Activated CD8-positive, alpha-beta memory T cell treated with anti-CD3 and anti-CD28 coated beads for 1 hour (primary cell): ENCODE measurements at places on chromosomes 4 and X.

DNA sequence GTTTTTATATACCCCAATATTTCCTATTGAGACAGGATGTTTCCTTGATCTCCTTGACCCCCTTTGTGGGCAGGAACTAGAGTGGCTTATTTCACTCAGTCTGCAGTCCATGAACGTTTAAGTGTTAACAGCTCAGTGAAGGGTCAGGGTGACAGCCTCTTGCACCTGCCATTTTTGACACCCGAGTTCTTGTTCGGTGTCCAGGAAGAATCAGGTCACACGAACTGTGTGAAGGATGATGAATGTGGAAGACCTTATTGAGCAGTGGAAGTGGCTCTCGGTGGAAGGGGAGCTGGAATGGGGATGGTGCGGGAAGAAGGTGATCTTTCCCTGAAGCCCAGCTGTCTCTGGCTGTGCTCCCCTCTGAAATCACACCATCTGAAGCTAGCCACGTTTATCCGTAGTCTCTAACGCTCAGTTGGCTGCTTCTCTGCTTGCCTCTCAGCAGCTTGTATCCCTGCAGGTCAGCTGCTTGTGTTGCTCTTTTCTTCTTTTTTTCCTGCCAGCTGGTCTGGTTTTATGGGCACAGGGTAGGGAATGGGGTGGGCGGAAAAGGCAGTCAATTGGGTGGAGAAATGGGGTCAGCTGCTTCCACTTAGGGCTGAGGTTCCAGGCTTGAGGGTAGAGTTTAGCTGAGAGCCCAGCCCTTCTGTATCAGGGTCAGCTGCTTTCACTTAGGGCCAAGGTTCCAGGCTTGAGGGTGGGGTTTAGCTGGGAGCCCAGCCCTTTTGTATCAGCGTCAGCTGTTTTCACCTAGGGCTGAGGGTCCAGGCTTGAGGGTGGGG lies 29.0 kb upstream of the CCNG2 start:
- DNase-seq: no peak

DNA sequence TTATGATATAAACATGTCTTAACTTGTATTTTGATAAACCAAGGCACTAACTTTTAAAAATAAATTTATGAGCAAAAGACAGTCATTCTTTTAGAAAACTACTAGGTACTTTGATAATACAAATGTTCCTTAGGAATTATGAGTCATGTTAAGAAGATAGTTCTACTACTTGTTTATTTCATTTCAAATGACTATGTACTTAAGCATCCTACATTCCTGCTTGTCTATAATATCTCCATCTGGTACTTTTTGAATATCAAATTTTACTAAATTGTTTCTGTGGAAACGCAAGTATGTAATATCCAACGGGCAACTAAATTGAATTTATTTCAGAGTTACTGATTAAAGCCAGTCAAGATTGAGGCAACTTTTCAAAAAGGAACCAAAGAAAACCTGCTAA lies 61.8 kb downstream of the CAMK2D start:
- DNase-seq: no peak

DNA sequence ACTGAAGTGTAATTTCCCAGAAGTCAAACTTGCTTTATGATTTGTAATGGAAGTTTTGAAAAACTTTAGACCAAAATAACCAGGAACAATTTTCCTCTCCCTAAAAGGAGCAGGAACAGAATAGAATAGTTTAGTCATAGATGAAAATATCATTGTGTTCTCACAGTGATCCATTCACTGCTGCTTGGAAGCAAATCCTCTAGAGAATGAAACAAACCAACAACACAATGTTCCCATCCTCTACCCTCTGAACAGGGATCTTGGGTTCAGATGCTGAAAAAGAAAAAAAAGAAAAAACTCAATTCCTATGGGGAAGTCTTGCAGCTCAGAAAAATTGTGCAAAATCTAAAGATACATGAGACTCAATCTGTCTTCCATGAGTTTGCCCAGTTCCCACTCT lies 12.2 kb downstream of the DSPP start:
- no peak for DNase-seq

DNA sequence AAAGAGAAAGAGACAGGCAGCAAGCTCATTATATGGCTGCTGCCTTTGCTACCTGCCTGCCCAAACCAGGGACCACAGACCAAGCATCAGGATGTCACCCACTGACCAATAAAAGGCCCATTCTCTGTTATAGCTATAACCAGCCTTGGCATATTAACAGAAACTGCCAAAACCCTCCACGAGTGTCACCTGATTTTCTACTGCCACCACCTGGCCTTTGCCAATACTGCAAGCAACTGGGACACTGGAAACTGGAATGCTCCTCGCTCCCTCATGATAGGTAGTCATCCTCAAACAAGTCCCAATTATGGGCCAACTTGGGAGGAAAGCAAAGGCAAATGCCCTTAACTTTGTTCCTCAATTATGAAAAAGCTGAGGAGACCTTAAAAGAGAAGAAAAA lies 76.0 kb downstream of the SPIN4 start:
- DNase-seq: no peak

- DNase-seq: no peak
These were observed 46.5 kb downstream of the TMA16 start for GRCh38 chr4:163540977-163541376.

DNA sequence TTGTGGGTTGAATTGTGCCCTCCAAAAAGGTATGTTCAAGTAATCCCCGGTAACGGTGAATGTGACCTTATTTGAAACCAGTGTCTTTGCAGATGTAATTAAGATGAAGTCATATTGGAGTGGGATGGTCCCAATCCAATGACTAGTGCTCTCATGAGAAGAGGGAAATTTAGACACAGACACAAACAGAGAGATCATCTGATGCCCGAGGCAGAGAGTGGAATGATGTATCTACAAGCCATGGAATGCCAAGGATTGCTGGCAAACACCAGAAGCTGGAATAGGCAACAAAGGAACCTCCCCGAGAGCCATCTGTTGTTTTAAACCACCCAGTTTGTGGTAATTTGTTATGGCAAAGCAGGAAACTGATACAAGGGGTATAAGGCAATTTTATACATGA lies 35.1 kb downstream of the RPS6KA3 start:
- DNase-seq: no peak

DNA sequence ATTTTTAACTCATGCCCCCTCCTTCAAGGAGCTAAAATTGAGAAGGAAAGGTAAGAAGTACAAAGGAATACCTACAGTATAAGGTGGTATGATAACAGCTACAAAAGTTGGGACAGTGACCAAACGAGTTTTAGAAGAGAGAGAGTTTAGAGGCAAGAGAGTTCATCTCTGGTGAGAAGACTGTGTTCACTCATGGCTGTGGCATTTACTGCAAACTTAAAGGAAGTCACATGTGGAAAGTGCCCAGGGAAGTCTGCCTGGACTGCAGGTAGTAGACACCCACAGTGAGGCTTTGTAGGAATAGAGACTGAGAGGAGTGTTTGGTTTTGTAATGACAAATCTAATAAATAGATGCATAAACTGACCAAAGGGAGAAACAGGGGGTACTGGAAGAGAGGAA lies 493.5 kb downstream of the IL15 start:
- no peak for DNase-seq

DNA sequence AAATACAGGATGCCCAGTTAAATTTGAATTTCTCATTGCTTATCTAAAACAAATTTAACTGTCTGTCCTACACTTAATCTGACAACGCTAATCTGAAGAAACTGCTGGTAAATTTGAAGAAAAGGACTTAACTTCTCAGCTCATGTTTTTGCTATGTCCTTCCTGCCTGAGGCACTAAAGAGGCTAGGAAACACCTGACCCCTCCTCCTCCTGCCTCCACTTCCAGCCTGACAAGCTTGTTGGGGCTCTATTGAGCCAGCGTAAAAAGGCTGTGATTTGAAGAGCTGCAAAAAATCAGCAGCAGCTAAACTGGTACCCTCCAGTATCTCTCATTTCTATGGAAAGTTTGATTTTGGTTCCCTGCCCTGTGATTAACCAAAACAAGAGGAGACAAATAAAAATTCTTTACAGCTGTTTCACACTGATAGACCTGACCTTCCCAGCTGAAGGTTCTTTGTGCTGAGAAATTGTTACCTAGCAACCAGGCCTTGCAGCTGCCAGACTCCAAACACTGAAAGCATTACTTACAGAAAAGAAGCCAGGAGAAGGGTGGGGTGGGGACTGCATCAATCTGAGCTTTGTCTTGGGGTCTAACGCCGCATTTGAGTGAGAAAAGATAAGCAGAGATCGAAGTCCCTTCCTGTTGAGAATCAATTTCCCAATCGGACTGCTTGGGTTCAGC lies 35.0 kb downstream of the DCX start:
- no peak for DNase-seq
